ENCODE measurements at places on chromosomes 6 and 20. TPM values are rescaled to one million over a fixed set of nuclear protein-coding genes. Genes with fewer than 3 reads are reported as not detected.

GRCh38 chr20:12966468-12967085, 42.2 kb upstream of the SPTLC3 start:
- DNase-seq, result peak; percentile 23

GRCh38 chr6:74967821-74968220, 238.0 kb downstream of the COL12A1 start:
- DNase-seq, result no peak

- peak; percentile 91 for DNase-seq
Measured at GRCh38 chr6:3749977-3750316, 1.6 kb downstream of the PXDC1 start.

DNA sequence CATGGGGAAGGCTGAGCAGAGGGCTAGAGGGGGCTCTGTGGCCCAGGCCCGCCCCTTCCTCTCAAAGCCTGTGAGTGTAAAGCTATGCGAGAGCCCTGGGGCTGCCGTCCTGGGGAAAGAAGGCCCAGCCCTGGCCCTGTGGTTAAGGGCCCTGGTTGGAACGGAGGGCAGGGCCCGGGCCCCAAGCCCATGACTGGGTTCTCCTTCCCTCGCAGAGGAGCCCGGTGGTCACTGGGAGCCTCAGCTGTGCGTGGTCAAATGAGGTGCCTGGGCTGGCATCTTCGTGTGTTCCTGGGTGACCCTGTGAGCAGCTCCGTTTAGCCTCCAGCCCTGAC, 56.0 kb downstream of the SMOC2 start:
- DNase-seq, result no peak

Gene SIM1
- not detected for total RNA-seq

Gene PDE10A
- total RNA-seq, result 12.1 TPM

Gene SH3BGRL2
- 2.3 TPM for total RNA-seq

Gene TNNC2
- total RNA-seq, result not detected

Gene FNDC1
- total RNA-seq, result 0.02 TPM

Measured in A172 (cell line).